ENCODE measurements at places on chromosomes 6 and 20. TPM values are rescaled to one million over a fixed set of nuclear protein-coding genes. Genes with fewer than 3 reads are reported as not detected.

DNA sequence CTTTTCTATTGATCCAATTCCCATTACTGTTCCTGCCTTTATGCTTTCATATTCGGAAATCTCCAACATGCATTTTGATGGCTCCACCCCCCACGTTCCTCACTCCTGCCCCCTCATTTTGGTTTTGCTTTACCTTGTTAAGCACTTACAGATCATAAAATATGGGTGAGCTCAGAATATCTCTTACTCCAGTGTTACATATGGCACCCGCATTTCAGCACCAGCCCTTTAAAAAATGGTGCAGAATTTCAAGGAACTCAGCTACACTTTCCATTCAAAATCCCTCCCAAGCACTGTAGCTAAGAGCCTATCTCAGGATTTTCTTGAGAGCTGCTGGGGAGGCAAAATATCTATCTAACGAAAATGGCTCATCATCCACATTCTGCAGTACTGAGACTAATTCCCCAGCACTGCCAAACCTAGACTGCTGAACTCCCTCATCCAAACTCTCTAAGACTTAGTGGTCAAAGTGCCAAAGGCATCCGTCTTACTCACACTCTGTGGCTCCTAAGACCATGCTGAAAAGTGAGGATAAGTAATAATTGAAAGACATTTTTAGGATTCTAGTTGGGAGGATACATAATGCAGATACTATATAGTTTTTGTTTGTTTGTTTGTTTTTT lies 7.8 kb downstream of the SGK1 start:
- no peak for DNase-seq

DNA sequence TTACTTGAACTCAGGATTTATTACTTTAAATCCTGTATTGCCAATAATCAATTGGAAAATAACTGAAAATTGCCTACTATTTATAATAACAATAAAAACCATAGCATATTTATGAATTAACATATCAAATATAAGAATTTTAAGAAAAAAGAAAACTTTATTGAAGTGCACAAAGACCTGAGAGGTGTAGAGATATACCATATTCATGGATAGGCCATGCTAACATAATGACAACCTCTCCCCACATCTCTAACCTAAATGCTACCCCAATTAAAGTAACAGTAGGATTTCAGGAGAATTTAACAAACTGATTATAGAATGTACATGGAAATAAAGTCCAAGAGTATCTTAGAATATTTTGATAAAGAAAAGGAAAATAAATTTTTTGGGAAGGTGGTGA lies 5.1 kb upstream of the HLA-DMB start:
- no peak for DNase-seq

DNA sequence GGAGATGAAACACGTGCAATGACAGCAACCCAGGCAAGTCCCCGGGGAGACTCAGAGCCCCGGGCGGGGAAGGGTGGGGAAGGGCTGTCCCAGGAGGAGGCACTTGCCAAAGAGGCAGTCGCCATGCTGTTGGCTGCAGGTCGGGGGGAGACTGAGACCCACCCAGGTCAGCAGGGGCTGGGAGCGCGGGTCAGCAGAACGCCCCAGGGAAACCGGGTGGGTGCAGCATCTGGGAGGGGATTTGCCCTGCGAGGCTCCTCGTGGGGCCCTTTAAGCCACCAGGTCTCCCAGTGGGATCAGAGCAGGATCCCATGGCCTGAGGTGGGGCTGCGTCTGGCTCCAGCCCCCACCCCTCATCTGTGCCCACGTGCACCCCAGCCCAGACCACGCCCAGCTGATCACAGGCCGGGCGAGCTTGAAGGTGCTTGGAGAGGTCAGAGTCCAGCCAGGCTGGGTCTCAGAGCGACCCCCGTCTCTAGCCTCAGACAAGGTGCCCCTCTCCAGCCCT lies 65.5 kb downstream of the YTHDF1 start:
- no peak for DNase-seq

GRCh38 chr20:48456366-48457192 lies 371.2 kb downstream of the PREX1 start:
- no peak for DNase-seq

GRCh38 chr6:134373282-134373922 lies 55.5 kb upstream of the SGK1 start:
- DNase-seq, result no peak

GRCh38 chr6:12369781-12370262 lies 79.7 kb downstream of the EDN1 start:
- no peak for DNase-seq

DNA sequence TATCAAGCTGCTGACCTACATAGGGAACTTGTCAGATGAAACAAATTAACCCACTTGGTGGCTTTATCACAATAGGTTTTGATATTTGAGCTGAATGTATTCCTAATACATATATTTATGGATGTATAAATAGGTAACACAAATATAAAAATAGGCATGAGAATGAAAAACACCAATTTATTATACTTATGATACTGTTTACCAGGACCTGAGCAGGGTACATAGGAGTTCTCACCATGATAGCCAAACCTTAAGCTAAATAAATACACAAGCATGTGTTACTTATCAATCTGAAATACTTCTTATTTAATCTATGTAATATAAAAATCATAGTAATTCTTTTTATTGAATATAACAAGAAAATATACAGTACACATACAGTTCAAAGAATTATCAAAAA lies 25.0 kb downstream of the ASCC3 start:
- DNase-seq, result no peak

DNA sequence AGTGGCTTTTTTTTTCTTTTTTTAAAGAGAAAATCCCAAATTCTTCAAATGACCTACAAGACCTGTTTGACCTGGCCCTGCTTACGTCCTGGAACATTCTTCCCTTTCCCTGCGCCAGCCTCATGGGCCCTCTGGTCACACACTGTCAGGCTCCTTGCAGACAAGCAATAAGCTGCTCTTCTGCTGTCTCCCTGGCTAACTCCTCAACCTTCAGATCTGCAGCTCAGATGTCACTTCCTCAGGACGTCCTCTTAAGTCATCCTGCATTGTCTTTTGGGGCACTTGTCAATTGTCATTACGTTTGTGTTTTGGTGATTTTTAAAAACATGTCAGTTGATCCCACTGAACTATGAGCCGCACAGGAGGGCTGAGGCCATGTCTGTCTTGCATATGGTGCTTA lies 28.9 kb upstream of the SLC35D3 start:
- no peak for DNase-seq

DNA sequence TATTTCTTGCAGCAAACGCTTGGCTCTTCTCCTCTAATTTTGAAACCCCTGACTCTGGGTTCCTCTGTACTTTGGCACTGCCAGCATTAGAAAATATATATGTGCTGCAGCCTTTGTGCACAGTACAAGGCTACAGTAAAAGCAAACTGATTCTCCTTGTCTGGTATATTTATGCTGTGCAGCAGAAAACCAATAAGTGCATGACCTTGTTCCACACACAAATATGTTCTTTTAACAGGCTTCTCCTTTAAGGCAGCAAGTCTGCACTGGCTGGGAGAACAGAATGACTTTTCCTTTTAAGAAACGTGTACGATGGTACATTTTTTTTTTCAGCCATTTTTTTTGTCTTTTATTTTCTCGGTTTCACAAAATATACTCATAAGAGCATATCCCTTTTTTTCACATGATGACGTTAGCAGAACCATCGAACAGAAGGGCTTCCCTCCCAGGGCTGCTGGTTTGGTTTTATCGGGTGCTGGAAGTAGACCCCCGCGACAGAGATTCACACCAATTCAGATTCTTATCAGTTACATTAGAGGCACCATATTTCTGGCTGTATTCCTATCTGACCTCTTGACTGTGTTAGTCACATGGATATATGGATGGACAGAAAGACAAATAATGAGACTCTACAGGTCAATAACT lies 129.9 kb upstream of the ARID1B start:
- no peak for DNase-seq

GRCh38 chr6:151137542-151137941 lies 102.2 kb upstream of the AKAP12 start:
- no peak for DNase-seq

DNA sequence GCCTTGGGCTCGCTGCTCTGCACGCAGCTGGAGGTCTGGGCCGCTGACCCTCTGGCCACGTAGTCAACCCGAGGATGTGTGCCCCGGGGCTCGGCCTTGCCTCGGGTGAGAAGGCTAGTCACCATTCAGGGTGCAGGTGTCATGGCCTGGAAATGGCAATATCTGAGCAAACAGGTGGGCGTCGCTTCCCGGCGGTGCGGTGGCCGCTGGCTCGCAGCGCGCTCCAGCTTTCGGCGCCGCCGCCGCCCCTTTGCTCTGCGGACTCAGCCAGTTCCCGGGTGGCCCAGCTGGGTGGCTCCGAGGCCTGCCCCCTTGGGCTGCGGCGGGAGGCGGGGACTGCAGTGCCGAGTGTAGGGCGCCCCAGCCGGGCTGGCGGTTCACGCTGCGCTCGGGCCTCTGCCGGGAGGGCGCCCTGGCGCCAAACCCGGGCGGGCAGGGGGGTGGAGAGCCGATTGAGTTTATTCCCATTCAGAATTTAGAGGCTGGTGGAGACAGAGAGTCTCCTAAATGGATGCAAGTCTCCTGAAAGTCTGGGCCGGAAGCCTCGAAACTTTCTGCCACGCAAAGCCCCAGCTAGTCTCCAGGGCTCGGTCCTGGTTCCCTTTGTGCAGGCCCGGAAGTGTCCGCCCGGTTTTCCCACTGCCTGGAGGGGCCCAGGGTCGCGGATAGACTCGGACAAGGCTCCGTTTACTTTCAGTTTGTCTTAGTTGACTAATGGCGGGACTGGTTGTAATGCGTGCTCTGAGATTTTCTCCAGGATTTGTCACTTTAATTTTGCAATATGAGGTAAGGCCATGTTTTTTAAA lies 11.3 kb upstream of the TFAP2A start:
- DNase-seq, result no peak

Gene POU5F1
- 0.92 TPM for total RNA-seq

Gene SNAP91
- total RNA-seq, result not detected

Gene STX16
- 35.4 TPM for total RNA-seq

Gene C6orf52
- total RNA-seq, result not detected
